ENCODE measurements at places on chromosomes 5 and 9. TPM values are rescaled to one million over a fixed set of nuclear protein-coding genes. Genes with fewer than 3 reads are reported as not detected.

DNA sequence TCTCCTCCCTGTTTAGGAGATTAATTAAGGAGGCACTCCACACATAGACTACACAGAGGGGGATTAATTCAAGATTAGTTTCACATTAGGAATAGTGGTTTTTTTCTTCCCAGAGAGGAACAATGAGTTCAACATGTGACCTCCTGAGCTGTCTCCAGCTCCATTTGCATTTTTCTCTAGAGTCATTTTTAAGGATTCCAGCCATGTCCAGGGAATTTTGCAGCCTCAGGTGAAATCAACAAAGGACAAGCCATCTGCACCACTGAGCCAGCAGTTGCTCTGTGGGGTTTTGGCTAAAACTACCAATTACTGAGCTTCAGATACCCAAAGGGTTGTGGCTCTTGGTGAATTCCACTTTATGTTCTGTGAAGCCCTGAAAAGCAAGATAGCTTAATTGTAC, 258.5 kb upstream of the PPP1R2B start:
- no peak for DNase-seq

The AK8 gene
- 0.32 TPM for total RNA-seq

DNA sequence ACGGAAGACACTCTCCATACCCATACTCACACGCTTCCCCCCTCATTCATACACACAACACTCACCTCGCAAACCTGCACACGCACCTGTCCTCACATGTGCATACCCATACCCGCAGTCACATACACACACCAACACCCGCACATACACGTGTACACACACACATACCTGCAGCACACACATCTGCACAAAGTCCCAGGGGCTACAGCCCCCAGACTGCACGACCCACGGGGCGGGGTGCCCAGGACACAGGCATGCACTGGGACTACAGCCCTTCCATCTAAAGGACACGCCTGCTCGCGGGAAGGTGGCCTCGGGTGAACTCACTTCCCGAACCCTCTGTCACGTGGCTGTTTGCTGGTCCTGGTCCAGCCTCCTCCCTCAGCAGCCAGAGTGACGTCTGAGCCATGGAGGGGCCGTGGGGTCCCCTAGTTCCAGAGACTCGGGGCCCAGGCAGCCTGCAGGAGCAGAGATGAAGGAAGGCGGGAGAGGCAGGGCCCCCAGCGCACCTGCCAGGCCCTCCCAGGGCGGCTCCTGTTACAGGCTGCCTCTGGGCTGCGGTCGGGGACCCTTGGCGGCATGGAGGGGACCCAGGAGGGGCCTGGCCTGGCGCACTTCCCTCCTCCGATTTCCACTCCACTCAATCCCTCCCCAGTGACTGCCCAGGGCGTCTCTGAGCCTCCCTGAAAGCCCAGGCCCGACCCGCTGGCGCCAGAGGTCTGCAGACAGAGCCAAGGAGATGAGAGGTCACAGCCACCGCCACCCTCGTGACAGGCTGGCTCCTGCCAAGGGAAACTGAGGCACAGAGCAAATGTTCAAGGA, 8.1 kb downstream of the SLC12A7 start:
- DNase-seq = no peak

- no peak for DNase-seq
Observed at GRCh38 chr5:121489972-121490371, 361.7 kb upstream of the FTMT start.

DNA sequence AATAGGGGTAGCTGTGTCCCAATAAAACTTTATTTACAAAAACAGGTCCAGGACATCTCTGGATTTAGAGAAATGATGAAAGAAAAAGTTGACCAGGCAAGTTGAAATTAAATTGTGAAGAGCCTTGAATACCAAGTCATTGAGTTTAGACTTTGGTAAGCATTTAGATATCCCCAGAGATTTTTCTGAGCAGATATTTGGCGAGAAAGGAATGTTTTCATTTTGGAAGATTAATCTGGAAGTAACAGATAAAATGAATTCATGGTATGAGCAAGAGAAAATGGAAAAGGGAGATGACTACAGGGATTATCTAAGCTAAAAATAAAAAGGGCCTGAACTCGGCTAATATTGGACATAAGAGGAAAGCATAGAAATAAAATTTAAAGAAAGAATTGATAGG, 157.6 kb downstream of the ACTL7B start:
- no peak for DNase-seq

DNA sequence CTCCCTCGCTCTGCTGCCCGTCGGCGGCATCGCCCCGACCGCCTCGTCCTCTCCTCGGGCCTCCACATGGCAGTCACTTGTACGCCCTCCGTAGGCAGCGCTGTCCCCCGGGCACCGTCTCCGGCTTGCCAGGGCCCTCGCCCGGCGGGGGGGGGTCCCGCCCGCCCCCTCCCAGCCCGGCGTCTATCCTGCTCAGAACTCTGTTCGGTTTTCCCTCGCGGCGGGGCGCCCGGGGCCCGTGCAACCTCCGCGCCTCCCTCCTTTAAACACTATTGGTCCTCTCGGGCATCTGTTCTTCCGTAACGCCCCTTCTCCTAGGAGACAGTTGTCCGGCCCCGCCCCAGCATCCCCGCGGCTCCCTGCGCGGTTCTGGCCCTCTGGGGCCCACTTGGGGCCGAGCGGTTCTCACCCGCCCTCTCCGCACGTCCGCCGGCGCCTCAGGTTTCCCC, 831 bp downstream of the ODF2 start:
- peak; percentile 78 for DNase-seq

DNA sequence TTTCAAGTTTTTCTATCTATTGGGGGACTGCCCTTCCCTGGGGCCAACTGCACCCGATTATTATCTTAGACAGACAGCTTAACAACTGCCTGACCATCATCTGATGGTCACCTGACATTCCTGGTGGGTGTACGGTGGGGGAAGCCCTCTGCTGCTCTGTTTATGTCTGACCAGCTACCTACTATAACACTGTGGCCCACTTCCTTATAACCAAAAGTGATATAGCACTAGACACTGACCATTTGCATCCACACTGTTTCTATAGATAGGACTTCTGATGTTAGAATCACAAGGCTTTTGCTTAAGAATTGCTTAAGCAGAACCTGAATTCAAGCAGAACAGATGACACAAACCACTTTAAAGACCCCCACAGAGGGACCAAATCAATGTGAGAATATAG, 110.5 kb upstream of the RAI14 start:
- DNase-seq = no peak

- DNase-seq = no peak
Observed at GRCh38 chr9:123410281-123410910, 54.4 kb downstream of the CRB2 start.

The CDC20B gene
- not detected for total RNA-seq

- DNase-seq = peak; percentile 48
Observed at GRCh38 chr9:4986296-4986695, 1.2 kb downstream of the JAK2 start.

The RALGPS1 gene
- 1.6 TPM for total RNA-seq

The CCNJL gene
- total RNA-seq = 0.86 TPM

DNA sequence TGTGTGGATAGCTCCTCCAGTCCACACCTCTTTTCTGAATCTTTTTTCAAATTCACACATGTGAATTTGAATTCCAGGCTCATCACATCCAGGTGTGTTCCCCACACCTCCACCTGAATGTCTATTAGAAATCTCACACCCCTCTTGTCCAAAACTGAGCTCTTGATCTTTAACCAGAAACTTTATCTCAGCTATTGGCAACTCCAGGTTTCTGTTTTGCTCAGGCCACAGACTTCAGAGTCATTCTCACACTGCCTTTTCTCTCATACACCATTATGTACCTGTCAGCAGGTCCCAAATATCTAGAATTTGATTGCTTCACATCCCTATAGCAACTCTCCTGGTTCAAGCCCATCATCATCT, 11.6 kb downstream of the NIPSNAP3B start:
- no peak for DNase-seq

DNA sequence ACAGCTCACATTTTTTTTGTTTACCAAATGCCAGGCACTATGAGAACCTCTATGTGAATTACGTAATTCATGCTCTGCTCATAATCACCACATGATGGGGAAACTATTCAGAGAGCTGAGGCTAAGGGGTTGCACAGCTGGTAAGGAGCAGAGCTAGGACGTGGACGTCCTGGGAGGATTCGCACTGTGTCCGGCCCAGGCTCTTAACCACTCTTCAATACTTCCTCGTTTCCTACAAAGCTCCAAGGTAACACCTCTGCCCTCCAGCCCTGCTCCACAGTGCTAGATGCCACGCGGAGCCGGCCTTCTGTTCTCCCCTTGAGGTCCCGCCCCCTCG, 8.7 kb downstream of the PHF19 start:
- peak; percentile 93 for DNase-seq

The FAM200C gene
- 4.7 TPM for total RNA-seq

All from fibroblast of villous mesenchyme (primary cell).